WTC11 (cell line): ENCODE measurements at places on chromosomes 2 and 18.

DNA sequence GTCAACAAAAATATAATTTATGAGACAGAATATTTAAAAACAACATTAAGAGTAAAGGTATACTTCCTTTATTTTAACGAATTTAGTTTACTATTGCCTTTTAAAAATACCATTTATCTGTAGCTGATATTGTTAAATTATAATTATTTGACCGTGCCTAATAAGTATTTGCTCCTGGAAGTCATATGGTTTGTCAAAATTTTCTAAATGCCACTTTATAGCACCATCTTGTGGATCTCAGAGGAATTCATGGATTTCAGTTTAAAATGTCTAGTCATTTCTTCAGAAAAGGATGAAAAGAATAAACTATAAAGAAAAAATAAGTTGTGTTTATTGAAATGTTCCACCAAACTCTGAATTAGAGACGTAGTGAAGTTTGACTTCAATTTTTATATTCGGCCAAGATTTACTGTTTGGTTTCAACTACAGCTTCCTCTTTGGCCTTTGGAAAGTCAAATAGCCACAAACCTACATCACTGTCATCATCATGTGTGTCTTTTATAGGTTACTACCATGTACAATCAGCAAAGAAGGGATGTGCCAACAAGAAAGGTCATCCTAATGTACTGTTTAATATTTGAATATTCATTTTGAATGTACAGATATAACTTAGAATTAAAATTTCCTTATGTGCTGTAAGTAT, 10.3 kb upstream of the FTCDNL1 start:
- no peak for DNase-seq

GRCh38 chr2:224401641-224402342, at the start of gene FAM124B:
Gene FAM124B, minus strand, starts transcription at chr2:224402107. Its CDS starts 339 bp downstream, at chr2:224401768.
- no peak for DNase-seq

DNA sequence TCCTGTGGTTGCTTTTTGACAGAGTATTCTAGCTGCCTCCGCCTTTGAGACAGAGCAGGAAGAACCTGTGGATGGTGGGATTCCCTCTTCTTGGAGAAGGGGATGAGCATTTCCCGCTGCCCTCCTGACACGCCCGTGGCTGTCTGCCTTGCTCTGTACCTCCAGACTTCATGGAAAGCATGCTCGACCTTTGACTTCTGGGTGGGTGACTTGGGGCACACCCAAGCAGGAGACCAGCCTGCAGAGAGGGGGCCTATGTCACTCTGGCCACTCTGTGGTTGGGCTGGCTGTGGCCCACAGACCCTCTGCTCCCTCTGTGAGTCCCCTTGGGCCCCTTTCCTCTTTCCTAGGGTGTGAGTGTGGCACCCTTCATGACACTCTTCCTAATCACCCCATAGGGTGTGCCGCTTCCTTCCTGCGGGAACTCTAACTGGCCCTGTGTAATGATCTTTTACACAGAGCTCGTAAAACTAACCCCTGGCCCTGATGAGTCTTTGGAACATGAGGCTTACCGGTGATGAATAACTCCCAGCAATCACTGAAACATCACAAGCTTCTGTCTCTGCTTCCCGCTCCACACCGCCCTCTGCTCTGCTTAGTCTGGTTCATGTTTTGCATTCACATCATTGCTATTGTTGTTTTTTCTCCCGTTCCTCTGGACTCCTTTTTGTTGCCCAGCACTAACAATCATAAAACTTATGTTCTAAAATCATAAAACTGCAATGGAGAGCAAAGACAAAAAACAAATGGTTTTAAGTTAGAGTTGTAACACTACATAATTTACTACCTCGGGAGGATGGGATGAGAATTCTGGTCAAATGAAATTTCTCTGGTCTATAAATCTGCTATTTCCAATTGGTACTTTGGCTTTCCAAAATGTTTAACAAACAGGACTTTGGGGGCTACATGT, 101.1 kb downstream of the SH3YL1 start:
- no peak for DNase-seq

- DNase-seq, result no peak
Observed at GRCh38 chr2:63369146-63369545, 219.1 kb downstream of the WDPCP start.

DNA sequence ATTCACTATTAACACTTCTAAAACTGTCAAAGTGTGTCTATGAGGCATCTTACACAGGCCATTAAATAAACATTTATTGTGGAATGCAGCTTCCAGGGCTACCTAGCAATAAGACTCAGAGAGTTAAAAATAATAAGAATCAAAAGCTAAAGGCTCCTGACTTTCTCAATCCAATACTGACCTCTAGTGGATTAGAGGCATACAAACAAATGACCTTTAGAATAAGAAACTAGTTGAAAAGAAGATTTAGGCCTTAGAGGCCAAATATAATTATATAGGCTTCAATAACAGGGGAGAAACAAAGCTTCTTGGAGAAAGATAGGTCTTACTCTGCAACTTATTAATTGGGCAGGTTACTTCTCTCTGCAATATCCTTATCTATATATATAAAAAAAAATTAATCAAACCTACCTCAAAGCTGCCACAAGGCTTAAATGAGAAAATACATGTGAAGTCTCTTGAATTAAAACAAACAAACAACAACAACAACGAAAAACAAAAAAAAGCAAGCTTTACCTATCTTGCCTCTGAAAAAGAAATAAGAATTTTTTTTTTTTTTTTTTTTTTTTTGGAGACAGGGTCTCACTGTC, 246.1 kb downstream of the EXOC6B start:
- DNase-seq, result no peak

DNA sequence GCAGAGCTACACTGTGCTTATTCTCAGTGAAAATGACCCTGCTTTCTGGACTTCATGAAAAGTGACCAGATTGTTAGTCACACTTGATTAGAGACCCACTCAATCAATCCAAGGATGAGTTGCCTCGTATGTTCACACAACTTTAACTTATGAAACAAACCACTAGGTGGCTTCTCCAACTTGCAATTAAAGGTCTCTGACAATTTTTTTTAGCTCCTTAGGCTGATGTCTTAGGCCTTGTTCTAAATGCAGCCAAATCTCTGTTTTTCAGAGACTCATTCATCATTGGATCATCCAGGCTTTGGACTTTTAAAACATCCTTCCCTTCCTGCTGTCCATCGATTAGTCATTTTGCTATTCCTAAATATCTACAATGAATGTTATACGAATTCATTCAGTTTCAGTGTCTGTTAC, 63.4 kb downstream of the MREG start:
- no peak for DNase-seq

DNA sequence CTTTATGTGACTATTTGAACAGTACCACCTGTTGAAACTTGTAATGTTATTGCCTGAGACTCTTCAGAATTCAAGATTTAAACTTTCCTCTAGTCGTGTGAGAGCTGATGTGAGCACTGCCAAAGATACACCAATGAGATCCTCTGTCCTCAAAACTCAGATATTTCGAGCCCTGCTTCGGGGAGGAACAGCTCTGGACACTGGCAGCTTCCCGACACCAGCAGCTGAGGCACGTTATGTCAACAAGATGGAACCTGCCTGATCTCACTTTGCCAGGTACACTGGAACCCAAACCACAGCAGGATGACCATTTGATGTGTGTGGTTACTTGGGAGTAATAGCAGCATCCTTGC, 319.9 kb upstream of the RBMS1 start:
- no peak for DNase-seq

DNA sequence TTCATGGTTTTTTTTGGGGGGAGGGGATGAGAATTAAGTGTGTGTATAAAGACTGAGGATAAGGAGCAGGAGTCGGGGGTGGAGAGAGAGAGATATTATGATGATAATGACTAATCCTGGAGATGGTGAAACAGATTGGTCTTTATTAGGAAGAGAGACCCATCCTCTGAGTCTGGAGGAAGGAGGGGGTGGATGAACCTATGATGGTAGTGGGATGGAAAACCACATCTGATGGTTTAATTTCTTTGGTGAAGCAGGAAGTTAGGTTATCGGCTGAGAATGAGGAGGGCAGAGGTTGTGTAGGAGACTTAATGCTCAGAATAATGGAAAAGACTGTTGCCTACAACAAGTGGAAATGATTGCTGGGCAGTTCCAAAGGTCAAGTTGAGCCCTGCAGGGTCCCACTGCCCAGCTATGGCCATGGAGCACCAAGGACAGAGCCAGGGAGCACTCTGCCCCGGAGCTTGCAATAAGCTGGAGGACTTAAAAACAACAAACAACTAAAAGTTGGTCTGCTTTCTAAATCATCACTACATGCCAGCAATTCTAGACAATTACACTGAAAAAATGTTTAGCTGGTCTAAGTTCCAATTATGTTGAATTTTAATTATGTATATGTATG, 7.9 kb downstream of the SLC16A14 start:
- no peak for DNase-seq

DNA sequence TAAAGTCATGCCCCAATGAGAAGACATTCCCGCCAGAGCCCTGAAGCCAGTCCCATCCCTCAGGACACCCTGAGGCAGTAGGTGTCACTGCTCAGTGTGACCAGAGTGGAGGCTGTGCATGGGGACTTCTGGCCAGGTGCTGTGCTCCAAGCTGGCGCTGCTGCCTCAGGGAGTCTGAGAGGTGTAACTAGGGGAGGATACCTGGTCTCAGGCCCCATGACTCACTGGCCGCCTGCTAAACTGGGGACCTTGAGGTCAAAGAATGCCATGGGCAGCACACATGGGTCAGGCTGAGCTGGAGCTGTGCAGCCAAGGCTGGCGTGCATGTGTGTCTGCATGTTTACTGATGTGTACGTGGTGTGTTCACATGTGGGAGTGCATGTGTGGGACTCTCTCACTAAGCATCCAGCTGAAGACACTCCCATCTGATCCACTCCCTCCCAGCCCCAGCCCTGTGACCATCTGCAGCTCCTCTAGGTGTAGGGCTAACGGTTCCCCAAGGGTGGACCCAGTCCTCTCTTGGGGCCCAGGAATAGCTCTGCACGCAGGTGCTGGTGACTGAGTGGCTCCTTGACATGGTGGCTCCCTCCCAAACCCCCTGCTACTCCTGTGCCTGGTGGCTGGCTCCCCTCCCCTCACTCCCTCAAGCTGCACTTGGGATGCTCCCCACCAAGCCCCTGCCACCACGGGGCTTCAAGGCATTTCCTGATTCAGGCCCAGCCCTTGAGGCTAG, 16.5 kb downstream of the HS6ST1 start:
- DNase-seq, result no peak

DNA sequence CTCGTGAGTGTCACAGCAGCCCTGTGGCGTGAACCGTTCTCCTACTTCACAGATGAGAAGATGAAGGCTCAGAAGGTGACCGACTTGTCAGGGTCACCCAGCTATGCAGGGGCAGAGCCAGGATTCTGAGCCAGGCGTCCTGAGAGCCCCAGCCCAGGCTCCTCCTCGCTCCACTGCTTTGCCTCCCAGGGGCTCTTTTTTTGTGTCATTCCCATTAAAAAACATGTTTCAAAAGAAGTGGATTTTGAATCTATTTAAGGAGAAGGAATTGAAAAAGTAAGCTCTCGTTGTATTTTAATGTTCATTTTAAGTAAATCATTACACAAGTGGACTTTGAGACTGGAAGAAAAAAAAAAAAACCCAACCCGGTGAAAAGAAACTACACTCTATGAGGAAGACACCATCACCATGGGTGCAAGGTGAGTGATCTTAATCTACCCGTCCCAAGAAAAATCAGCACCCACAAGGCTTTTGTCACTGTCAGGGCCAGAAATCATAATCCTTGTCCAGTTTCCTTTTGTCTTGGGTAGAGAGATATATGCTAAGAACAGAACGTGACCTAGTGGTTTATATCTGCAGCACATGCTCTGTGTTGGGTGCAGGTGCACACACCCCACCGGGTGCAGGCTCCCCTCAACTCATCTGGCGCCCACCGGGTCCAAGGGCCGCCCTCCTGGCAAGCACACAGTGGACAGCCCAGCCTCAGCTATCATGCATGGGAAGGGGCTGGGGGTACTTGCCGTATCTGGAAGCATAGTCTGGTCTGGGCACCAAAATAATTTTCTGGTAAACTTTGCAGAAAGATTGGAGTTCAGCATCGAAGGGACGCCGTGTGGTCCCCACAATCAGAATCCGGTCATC, 73.5 kb upstream of the ASB18 start:
- DNase-seq, result no peak

DNA sequence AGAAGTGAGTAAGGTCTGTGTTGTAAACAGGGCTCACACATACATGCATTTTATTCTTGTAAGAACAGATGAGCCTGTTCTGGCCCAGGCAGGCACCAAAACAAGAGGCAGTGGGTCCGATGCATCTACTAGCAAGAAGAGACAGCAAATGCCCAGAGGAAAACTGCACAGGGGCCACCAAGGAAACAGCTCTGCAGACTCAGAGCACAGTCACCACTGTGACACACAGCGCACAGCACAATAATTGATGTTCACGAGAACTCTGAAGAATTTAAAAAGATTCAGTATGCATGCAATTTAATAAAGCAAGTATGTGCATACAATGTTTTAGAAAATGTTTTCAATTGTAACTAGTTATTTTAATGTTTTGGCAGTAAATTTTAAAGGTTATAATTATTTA, 24.8 kb downstream of the LONRF2 start:
- no peak for DNase-seq

- DNase-seq, result no peak
Observed at GRCh38 chr2:150639383-150639782, 151.9 kb upstream of the RND3 start.

GRCh38 chr18:3791238-3791637, 341.3 kb downstream of the TGIF1 start:
- DNase-seq, result no peak

DNA sequence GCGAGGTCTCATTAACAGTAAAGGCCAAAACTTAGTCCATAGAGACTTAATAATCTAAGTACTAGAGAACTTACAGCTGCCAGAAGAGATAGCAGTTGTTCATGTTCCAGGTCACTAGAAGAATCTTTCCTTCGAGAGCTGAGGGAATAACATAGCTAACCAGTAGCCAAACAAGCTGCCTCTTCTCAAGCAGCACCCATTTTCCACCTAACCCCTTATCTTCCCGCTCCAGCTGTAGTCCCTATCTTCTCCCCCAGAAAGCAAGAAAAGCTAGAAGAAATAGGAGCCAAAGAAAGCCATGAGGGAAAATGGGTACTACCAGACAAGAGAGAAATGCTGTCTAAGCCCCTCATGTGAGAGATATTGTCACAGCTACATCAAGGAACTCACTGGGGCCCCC, 24.0 kb downstream of the SULT1C4 start:
- DNase-seq, result no peak

DNA sequence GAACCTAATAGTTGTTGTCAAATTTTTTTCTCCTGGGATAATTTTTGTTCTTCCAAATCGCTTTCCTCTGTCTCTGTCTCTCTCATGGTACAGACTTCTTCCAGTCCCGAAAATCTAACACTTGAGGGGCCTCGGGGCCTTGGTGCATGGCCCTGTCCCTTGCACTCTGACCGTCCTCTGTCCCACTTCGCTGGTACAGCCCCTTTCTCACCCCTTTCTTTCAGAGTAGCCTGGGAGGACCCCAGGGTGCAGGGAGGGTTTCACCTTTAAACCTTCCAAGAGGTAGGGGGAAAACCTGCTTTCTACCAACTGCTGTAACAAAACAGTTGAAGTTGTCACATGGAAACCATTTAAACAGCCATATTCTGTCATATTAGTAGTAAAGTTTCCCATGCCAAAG, 22.2 kb upstream of the FAHD2A start:
- no peak for DNase-seq

DNA sequence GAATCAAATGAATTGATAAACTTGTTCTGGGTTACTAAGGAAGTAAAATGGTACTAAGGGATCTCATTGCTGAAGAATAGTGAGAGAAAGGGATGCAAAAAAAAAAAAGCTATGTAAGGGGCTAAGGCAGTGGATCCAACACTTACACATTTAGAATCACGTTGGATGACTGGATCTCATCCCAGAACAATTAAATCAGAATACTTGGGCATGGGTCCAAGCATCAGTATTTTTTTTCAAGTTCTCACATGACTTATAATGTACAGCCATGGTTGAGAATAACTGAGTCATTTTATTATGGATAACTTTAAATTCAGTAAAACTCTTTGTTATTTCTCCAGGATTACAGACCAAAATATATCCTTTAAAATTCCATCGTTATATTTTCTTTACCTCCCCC, 8.5 kb downstream of the DSC1 start:
- DNase-seq, result no peak
